ENCODE measurements at places on chromosomes 1 and 21.

GRCh38 chr1:22296701-22297591, 154.0 kb upstream of the WNT4 start:
- no peak for DNase-seq

GRCh38 chr1:172255223-172255560, 165.3 kb upstream of the C1orf105 start:
- no peak for DNase-seq

- DNase-seq: no peak
Observed at GRCh38 chr1:16387201-16388188, 20.5 kb downstream of the SZRD1 start.

- no peak for DNase-seq
Observed at GRCh38 chr1:159370855-159371254, 61.1 kb upstream of the OR10J4 start.
